ENCODE measurements at places on chromosomes 5 and 9.

GRCh38 chr9:32877639-32878217, 94.4 kb downstream of the TMEM215 start:
- DNase-seq = no peak

- no peak for DNase-seq
These were observed 321.7 kb upstream of the TNC start for GRCh38 chr9:115439641-115440040.

GRCh38 chr9:77013932-77014596, 5.4 kb upstream of the FOXB2 start:
- no peak for DNase-seq

DNA sequence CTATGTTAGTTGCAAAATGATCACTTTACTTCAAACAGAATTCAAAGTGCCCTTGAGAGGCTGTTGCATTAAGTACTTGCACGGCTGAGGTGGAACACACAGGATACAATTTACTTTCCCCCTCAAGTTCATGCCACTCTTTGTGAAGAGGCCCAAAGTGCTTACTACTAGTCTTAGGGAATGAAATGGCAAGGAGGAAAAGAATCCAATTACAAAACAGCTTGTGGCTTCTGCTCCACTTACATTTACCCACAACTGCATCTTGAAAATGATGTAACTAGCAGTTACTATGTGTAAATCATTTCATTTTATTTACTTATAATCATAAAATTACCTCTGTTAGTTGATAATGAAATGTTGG, 14.6 kb downstream of the FOXD1 start:
- no peak for DNase-seq

GRCh38 chr9:35452481-35452880, 37.4 kb upstream of the RUSC2 start:
- no peak for DNase-seq
